Kidney tubule cell (primary cell): ENCODE measurements at places on chromosomes 5 and 9.
A peak's percentile ranks its signal among the peaks of the same experiment; 100 is the strongest.

- no peak for DNase-seq
Observed at GRCh38 chr9:35691757-35692301, 2.1 kb upstream of the TPM2 start.

- DNase-seq: peak; percentile 99
Observed at GRCh38 chr9:120730654-120731514, 16.6 kb upstream of the MEGF9 start.

DNA sequence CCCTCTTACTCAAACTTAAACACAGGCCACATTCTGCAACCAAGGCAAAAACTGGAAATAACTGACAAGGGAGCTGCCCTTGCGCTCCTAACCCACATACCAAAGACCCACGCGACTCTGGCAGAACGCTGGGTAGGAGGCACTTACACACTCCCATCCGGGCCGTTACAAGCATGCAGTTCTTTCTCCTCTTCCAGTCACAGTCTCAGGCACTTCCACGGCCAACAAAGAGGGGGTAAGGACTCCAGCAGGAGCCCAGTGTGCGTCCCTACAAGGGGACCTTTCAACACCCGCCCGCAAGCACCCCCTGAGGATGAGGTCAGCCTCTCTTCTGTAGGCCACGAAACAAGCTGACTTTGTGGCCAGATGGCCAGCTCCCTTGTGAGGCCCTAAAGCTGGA is 57.4 kb downstream of the SERINC5 start:
- no peak for DNase-seq

DNA sequence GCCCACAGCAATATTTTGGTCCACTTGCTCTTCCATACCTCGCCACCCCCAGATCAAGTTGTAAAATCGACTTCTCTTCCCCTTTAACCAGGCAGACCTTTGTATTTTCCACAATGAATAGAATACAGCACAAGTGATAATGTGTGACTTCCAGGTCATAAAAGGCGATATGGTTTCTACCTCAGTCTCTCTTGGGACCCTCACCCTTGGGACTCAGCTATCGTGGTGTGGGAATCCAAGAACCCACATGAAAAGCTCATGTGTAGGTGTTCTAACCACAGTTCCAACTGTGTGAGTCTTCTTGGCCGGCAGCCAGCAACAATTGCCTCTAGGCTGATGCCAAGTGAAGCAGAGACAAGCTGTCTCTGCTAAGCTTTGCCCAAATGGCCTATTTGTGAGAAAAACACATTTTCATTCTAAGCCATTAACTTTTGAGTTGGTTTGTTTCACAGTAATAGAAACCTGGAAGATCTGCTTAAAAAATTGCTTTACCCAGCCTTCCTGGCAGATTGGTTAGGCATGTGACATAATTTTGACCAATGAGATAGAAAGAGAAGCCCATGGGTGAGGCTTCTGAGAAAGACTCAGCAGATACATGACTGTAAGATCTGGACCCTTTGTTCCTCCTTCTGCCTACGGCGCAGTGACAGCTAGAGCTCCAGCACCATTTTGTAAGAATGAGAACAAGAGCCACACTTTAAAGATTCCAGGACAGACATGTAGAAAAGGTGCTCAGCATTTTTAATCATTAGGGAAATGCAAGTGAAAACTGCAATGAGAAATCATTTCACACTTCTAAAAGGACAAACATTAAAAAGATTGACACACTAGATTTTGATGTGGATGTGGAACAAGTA is 18.3 kb upstream of the MLLT3 start:
- DNase-seq: peak; percentile 81
